Lower leg skin (tissue), 4 donors: ENCODE measurements at places on chromosomes 11 and 22. TPM values are rescaled to one million over a fixed set of nuclear protein-coding genes. Genes with fewer than 3 reads are reported as not detected.
A peak's percentile ranks its signal among the peaks of the same experiment; 100 is the strongest.

- no peak for DNase-seq
These were observed 169.1 kb downstream of the CADM1 start for GRCh38 chr11:115334932-115335788.

GRCh38 chr11:69430566-69430965, 50.9 kb upstream of the LINC01488 start:
- no peak for DNase-seq

DNA sequence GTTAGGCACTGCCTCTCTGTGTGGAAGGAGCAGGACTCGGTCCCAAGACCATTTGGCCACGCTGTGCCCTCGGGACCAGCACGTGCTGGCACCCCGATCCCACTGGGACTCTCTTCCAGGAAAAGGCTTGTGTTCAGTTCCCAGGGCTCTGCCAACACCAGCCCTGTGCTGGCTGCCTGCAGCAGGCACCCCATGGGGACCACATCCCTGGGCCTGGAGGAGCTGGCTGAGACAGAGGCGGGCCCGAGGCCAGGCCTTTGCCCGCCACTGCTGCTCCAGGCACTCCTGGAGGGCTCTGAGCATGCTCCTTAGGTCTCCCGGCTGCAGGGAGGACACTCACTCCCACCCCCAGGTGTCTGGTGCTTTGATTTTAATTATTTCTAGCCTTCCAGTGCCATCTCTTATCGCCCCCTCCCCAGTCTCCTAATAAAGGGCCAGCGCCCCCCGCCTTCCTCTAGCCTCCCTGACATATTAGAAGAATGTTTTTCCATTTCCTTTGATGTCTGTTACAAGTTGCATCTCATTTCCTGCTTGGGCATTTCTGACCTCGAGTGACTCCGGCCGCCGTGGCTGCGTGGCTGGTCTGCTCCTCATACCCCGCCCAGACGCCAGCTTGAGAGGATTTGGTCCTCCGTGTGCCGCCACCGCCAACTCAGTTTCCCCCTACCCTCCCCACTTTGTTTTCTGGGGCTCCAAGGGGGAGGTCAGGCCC, 14.4 kb downstream of the CDKN1C start:
- DNase-seq: no peak

GRCh38 chr22:26330971-26331625, 98.0 kb upstream of the ASPHD2 start:
- DNase-seq: peak; percentile 16

DNA sequence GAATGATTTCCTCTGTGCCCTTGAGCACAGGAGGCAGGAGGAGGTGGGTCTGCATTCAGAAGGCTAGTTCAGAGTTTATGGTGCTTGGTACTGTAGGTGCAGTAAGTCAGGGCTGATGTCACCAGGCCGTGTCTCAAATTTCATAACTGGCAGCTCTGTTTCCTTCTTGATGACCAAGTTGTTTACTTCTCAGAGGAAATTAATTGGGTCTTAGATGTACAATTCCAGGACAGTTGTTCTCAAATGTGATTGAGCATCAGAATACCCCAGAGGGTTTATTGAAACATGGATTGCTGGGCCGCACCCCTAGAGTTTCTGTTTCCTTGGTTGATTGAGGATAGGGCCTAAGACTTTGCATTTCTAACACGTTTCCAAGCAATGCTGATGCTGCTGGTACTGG, 6.2 kb downstream of the AMOTL1 start:
- DNase-seq: peak; percentile 52

DNA sequence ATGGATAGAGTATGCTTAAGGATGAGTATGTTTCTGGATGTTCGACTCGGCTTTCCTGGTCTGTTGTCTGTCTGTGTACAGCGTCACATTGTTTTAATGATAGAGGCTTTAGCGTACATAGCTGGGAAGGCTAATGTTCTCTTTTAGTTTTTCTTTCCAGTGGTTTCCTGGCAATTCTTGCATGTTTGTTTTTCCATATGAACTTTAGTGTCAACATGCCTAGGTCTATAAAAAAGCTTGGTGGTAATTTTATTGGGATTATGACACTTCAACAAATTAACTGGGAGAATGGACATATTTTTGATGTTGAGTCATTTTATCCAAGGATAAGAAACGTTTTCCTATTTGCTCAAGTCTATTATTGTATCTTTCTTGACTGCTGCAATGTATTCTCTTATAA, 17.6 kb downstream of the F2 start:
- no peak for DNase-seq

GRCh38 chr22:27032091-27032761, 374.8 kb downstream of the MIAT start:
- no peak for DNase-seq

- DNase-seq: no peak
These were observed 311.6 kb downstream of the AASDHPPT start for GRCh38 chr11:106389101-106389500.

GRCh38 chr11:12671370-12671769, 2.9 kb upstream of the TEAD1 start:
- DNase-seq: no peak

- peak; percentile 39 for DNase-seq
These were observed 335.8 kb upstream of the DDI1 start for GRCh38 chr11:103700622-103701021.

DNA sequence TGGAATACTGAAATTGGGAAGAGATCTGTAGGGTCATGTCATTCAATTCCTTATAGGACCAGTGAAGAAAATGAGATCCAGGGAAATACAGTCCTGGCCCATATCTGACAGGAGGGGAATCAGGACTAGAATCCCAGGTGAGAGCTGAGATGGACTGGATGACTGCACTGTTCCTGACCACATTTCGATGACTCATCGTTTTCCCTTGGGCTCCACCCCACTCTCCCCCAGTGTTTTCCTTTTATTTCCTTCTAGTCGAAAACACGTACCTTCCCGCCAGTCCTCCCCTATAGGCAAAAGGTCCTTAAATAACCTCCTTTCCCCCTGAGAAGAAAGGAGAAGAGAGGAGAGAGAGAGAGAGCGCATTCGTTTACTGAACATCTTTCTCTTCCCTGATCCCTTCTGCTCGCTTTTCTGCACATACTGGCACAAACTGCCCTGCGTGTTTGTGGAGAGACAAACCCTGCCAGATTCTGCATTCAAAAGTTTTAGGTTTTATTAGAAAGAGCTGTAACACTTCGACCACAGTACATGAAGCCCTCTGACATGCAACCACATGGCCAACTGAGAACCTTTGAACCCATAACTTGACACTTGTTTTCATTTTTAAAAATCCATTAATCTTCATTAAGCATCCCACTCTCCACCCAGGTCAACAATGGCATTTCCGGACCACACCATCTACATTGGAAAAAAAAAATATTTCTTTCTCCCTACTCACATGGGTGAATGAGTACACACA, 565.7 kb downstream of the METTL15 start:
- DNase-seq: no peak

DNA sequence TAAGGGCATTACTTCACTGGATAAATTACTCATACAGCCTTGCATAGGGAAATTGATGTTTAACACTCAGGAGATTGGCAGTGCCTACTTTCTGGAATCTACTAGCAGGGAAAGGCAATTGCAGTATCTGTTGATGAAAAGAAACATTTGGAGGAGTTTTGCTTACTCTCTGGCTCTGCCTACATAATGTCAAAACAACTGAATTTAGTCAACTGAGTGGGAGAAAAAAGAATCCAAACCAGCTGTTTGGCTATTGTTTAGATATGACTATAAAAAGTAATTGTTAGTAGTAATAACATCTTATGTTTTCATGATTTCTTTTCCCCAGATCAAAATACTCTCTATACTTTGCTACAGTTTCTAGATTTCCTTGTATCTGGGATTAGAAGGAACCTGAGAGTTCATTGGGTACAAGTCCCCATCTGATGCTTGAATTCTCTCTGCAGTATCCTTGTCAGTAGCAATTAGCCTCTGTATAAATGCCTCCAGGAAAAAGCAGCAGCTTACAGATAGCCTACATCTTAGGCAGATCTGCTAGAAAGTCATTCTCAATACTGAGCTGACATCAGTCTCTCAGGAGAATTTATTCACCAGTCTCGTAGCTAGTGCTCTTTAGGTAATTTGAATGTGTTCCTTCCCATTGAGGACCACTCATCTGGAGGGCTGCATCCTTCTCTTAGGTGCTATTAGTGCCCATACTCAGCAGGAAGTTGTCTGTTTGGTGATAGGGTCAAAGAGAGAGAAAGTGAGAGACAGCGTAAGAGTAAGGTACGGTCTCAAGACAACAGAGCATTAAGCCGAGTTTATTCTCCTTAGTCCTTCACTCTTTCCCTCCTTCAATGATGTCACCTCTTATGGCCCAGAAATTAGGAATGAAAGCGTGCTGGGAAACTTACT, 185.9 kb upstream of the CCDC90B start:
- no peak for DNase-seq

GRCh38 chr22:30288419-30289140, 725 bp downstream of the CASTOR1 start:
- DNase-seq: no peak

GRCh38 chr11:19892876-19893275, 180.2 kb downstream of the NAV2 start:
- DNase-seq: no peak

DNA sequence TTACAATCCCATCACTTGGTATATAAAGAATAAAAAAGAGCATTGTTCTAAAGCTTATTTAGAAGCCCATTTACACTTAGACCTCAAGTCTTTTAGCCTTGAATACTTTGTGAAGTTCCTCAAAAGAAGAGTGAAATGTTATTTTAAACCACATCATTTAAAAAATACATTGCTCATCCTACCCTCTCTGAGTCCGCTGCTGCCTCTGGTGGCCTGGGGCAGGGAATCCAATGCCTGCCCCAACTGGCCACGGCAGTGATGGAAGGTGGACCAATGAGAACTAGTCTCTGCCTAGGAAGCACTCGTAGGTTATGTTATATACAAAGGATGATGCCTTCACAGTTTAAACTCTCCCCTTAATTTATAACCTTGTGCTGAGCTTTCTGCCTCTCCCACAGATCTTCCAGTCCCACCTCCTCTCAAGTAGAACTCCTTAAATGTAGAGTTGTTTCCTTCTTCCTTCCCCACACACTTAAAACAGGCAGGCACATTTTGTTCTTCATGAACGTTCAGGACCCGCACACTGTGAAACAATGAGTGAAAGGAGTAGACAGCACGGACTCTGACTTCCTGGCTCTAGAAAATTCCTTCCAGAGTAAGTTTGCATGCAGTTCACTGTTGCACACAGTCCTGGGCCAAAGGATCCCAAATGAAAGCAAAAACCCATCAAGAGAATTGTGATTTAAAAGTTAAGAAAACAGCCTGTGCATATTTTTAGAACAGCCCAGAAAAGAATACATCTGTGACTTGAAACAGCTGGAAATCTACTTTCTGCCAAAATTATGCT, 167.8 kb downstream of the RRAS2 start:
- DNase-seq: no peak

DNA sequence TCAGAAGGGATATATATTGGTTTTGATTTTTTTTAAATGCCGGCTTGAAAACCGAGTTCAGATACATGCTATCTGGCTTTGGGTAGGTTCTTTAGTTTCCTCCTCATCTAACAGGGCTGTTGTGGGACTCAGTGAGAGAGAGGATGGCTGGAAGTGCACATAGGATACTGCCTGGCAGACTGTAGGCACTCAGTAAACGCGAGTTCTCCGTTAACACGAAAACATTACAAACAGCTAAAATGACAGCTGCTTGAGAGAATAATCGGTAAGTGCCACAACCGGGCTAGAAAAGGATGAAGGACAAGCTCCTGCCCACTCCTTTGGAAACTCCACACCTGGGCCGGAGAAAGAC, 369 bp downstream of the XRRA1 start:
- DNase-seq: no peak

DNA sequence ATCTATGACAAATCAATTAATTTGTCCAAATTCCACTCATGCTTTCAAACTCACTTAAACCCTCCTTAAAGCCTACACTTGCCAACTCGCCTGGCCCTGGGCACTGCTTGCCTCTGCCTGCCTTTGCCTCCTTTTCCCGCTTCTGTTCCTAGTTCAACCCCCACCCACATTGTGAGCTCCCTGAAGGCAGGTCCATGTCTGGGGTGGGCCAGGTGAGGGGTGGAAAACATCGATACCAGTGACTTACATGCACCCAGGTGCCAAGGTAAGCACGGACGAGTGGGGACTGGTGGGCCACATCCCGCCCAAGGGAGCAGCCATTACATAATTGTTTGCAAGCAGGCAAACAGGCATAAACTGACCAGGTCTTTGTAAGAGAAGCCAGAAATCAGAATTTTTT, 146.2 kb downstream of the ST3GAL4 start:
- no peak for DNase-seq

DNA sequence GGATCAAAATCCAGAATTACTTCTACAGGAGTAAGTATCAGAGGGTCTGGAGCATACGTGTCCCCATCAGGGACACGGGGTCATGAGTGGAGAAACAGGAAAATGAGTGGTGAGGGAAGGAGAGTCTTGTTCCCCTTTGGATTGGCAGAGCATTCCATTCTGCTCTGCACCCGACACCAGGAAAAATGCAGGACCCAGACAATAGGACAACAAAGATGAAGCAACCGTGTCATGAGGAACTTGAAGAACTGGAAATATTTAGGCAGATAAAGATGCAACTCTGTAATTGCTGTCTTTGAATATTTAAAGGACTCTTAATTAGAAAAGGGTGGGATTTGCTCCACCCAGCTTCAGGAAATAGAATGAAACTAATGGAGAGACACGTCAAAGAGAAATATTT, 89.0 kb upstream of the BLID start:
- no peak for DNase-seq

DNA sequence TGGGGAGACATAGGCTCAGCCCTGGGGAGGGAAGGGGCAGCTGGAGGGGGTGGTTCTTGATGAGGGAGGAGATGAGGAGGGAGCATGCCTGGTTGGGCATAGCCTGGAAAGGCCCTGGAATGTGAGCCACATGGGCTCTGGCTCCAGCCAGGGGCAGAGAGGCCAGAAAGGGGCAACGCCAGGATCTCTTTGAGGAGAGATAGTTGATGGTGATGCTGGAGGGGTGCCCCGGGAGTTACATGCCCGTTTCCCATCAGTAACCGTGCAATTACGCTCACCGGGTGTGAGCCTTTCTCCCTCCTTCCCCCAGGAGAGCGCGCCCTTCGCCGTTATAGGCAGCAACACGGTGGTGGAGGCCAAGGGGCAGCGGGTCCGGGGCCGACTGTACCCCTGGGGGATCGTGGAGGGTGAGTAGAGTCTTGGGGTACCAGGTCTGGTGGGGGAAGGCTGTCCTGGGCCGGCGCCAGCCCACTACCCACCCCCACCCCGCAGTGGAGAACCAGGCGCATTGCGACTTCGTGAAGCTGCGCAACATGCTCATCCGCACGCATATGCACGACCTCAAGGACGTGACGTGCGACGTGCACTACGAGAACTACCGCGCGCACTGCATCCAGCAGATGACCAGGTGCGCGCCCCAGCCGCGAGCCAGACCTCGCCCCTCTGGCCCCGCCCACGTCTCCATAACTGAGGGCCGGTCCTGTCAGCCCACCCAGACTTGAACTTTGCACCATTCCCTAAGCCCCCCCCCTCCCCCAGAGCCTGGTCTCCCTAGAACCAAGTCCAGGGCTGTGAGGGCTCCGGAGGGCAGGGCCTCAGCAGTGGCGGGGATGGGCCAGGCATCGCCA, 1.8 kb upstream of the GP1BB start:
- no peak for DNase-seq

OR5P2 gene
- 3.2 TPM for total RNA-seq

PRDM11 gene
- total RNA-seq: 3.2 TPM

C11orf97 gene
- not detected for total RNA-seq

ADAMTS15 gene
- 2.5 TPM for total RNA-seq

OSM gene
- total RNA-seq: 0.29 TPM

OR8K5 gene
- total RNA-seq: not detected

LRRN4CL gene
- 7.3 TPM for total RNA-seq

MS4A12 gene
- not detected for total RNA-seq

MOV10L1 gene
- 1.7 TPM for total RNA-seq

TPH1 gene
- total RNA-seq: 1.0 TPM

PRDM10 gene
- 10.1 TPM for total RNA-seq

F2 gene
- total RNA-seq: not detected

TSPAN32 gene
- total RNA-seq: 0.30 TPM

SERPING1 gene
- 93.6 TPM for total RNA-seq

BIK gene
- total RNA-seq: 9.2 TPM

DDTL gene
- 3.1 TPM for total RNA-seq
